Activated CD8-positive, alpha-beta memory T cell treated with anti-CD3 and anti-CD28 coated beads for 4 hours (primary cell): ENCODE measurements at places on chromosomes 5 and 9.

DNA sequence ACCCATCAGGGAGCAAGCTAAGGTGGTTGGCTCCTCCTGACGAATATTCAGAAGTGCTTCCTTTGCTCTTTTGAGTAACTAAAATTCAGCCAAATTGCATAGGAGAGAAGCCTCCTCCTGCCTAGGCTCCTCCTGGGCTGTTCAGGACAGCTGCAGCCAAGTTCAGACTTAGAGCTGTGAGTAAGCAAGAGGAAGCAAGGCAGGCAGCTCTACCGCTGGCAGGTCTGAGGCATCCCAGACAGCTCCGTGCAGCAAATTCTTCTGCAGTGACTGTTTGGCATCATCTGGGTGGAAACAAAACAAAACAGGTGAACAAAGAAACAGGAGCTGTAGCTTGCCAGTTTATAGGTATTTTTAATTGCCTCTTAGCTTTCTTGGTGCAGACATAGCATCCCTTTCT is 421.0 kb downstream of the GADD45G start:
- DNase-seq, result no peak

DNA sequence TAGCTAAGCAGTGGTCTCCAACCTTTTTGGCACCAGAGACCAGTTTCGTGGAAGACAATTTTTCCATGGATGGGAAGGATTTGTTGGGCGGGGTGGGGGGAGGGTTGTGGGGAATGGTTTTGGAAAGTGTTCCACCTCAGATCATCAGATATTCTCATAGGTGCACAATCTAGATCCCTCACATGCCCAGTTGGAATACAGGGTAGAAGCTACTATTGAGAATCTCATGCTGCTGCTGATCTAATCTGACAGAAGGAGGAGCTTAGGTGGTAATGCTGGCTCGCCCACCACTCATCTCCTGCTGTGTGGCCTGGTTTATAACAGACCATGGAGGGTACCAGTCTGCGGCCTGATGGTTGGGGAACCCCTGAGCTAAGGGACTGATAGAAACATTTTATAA is 662.7 kb upstream of the RGMB start:
- no peak for DNase-seq

- DNase-seq, result no peak
Observed at GRCh38 chr5:154242964-154243376, 52.4 kb downstream of the GALNT10 start.

DNA sequence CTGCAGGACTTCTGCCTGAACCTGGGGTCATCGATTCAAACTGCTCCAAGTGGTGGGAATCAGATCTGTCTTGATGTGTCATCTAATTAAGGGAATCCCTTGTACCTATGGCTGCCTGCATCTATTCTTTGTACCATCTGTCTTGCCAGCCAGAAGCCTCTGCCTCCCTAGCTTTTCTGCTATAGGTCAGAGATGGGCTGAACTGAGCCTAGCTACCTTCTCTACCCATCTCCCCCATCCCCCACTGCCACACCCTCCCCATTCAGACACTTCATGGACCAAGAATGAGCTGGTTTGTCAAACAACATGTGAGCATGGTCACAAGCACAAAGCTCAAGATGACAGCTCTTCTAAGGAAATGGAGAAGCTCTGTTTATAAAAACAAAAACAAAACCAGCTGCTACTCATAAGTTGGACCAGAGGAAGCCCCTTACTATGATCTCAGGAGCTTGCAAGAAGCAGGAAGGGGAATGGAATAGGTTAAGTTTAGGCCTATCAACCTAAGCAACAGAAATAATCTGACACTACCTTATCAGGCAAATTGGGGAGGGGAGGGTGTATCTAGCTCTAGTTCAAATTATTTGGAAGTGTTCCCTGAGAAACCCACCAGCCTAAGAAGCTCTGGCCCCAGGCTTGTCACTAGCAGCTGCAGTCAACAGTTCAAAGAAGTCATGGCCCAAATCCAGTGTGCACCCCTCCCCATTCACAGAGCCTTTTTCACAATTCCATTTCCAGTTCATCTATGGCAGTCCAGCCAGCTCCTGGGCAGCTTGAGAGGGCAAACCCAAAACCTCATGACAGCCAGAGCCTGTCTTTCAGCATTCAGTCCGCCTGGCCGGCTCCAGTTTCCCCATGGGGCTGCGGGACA is 29.9 kb downstream of the SKP1 start:
- no peak for DNase-seq
